ENCODE measurements at places on chromosomes 6 and 20.

DNA sequence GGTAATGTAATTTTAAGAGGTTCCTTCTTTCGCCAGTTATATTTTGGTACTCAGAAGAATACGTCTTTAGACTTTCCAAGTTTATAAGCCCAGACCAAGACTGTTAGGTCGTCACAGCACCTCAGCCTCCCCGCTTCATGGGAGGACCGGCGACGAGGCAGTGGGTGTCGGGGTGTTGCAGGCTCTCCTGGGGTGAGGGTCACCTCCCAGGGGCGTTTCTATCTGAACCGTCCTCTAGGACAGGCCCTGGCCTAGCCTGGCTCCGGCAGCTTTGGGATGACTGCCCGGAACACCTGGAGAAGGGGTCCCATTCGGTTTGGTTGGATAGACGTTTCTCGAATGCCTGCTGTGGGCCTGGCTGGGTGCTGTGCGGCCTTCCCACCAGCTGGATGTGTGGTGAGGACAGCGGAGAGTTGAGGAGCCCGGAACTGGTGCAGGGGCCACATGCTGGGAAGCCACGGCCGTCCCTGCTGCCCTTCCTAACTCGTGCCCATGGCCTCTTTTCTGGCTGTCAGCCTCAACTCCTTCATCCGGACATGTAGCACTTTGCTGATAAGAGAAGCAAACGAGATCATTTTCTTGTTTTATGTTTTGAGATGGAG lies 1.1 kb downstream of the OSBPL2 start:
- DNase-seq: no peak

- DNase-seq: no peak
These were observed 241.2 kb downstream of the UST start for GRCh38 chr6:148987982-148988381.

DNA sequence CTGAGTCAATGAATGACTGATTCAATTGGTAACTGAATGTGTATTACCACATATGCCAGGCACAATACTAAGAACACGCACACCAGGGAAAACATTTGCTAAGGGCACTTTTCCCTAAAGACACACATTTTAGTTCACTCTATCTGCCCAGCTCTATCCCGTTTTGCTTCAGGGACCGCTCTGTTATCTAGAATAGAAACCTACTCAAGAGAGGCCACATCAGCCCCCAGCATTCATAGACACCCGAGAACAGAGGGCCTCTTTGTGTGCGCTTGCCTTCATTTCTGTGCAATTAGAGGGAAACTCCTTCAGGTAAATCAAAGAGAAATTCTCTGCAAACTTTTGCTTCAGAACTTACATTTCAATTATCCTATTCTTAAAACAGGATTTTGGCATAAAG lies 50.3 kb downstream of the DZANK1 start:
- no peak for DNase-seq

DNA sequence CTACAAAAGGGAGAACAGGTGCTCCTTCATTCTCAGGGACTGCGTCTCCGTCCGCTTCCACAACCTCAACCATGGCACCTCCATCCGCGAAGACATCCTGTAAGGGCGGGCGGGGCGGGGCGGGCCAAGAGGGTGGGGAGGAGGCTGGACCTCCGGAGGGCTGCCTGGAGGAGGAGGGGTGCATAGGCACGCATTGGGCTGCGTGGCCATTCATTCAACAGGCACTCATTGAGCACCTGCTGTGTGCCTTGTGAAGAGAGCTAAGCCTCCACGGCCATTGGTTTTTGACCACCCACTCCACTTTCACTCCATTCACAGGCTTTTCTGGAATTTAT lies 435 bp downstream of the ZSWIM3 start:
- no peak for DNase-seq

DNA sequence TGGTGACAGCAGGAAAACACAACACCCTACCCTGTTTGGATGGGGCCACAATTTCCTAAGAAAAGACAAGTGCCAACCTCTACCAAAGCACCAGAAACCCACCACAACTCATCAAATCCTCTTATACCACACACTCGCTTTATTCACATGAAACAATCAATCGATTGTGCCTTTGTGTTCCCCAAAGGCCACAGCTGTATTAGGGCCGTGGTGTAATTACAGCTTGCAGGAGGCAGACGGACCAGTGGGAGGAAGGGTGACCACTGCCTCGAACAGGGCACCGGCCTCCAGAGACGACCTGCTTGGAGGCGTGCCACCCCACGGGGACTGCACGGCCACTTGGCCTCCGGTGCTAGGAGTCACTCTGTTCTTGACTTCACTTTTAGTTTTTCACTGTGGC lies 264.1 kb downstream of the FOXC1 start:
- DNase-seq: no peak

GRCh38 chr20:29740951-29741593 lies 1516.4 kb upstream of the DEFB115 start:
- no peak for DNase-seq

DNA sequence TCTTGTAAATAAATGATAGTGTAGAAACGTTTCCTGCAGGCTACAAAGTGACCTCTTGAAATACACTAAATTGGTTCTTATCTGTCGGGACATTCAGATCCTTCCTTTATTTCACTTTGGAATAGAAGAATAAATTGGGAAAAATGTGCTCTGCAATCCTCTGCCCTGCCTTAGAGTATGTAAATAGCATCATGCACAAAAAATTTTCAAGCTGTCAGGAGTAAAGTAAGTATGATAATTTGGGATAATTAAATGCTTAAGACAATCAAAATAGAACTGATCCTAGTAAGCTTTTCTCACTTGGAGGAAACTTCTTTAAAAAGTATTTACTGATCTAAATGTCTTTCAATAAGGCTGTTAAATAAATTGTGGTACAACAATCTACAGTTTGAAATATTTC lies 3.1 kb upstream of the TPBG start:
- DNase-seq: no peak

GRCh38 chr20:3446779-3447178 lies 24.0 kb upstream of the ATRN start:
- no peak for DNase-seq

GRCh38 chr6:56751604-56752003 lies 108.9 kb upstream of the DST start:
- no peak for DNase-seq

GRCh38 chr6:92139601-92140000 lies 1279.8 kb downstream of the EPHA7 start:
- no peak for DNase-seq

GRCh38 chr6:163083141-163083540 lies 331.4 kb upstream of the QKI start:
- DNase-seq: no peak

DNA sequence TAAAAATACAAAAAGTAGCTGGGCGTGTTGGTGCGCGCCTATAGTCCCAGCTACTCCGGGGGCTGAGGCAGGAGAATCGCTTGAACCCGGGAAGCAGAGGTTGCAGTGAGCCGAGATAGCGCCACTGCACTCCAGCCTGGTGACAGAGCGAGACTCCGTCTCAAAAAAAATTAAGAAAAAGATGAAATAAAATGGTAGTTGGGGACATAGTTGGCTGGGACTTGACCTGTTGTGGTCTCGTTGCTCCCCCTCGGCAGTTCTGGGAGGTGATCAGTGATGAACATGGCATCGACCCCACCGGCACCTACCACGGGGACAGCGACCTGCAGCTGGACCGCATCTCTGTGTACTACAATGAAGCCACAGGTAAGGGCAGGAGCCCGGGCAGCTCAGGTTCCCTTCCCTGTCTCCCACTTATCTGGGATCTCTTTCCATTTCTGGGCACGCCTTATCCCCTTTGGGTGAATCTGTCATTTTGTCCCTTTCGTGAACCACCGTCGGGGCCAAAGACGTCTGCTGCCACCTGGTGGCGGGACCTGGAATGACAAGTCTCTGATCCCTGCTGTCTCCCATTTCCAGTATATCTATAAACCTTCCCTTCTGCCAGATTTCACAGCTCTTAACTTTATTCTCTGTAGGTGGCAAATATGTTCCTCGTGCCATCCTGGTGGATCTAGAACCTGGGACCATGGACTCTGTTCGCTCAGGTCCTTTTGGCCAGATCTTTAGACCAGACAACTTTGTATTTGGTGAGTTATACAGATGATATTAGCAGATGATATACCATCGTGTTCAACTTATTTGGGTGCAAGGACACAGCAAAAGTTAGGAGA lies 2.3 kb downstream of the TUBB start:
- DNase-seq: peak; percentile 82

- DNase-seq: no peak
These were observed 29.6 kb upstream of the AAR2 start for GRCh38 chr20:36206641-36207040.

- DNase-seq: no peak
These were observed 67.5 kb downstream of the PHACTR3 start for GRCh38 chr20:59671661-59672471.

DNA sequence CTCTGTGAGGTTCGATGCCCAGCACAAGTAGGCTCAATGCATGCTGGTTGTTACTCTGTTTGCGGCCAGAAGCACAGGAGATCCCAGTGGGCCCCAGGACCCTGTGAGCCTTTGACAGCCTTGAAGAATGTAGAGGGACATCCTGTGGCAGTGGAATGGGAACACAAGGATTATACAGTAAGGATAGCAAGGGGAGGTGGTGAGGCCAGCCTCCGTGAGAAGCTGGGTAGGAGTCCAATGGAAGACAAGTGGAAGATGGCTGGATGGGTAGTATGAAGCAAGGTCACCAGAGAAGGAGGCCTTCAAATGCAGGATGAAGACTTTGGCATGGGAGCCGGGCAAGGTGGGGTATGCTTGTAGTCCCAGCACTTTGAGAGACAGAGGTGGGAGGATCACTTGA lies 622.9 kb upstream of the CDH4 start:
- no peak for DNase-seq

GRCh38 chr6:129908858-129909257 lies 47.7 kb upstream of the TMEM244 start:
- DNase-seq: no peak

- DNase-seq: no peak
These were observed 25.5 kb upstream of the NOL4L start for GRCh38 chr20:32610472-32611218.

DNA sequence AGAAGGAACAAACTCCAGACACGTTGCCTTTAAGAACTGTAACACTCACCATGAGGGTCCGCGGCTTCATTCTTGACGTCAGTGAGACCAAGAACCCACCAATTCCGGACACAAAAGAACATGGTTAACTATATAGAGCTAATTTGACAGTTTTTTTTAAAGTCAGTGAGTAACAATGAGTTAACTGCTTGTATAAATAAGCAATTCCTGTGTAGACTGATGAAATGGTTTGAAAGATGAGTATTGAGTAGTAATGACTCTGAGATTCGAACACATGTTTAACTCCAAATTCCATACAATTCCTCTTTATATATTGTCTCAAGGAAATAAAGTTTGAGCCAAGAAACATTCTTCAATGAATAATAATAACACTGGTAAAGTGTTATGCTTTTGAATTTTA lies 478.0 kb downstream of the MMUT start:
- no peak for DNase-seq

- no peak for DNase-seq
These were observed 115.2 kb downstream of the TOX2 start for GRCh38 chr20:44029848-44030230.

DNA sequence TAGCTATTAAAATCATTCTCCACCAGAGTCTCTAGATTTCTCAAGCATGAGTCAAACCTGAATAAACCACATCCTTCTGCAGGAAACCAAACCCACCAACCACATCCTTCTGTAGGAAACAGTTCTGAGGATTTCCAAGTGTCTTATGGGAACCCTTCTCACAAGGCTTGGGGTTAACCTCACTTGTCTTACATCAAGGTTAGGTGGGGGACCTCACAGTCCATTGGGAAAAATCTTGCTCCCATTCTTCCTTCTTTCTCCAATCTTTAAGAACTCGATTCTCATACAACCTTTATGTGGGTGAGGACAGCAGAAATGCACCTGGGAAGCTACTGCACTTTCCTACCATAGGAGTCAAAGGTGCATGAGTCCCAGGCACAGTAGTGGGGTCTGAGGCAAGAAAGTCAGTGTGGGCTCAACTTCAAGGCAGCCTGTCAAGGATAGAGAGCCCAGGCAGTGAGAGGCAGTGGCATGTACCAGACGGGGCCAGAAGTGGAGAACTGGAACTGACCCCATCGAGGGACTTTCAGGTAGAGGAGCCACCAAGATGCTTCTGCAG lies 114.5 kb downstream of the SLC22A3 start:
- DNase-seq: peak; percentile 84

- DNase-seq: no peak
These were observed 181.9 kb downstream of the ERMARD start for GRCh38 chr6:169933251-169933821.

GRCh38 chr6:31393932-31394331 lies 9.5 kb upstream of the MICA start:
- no peak for DNase-seq

DNA sequence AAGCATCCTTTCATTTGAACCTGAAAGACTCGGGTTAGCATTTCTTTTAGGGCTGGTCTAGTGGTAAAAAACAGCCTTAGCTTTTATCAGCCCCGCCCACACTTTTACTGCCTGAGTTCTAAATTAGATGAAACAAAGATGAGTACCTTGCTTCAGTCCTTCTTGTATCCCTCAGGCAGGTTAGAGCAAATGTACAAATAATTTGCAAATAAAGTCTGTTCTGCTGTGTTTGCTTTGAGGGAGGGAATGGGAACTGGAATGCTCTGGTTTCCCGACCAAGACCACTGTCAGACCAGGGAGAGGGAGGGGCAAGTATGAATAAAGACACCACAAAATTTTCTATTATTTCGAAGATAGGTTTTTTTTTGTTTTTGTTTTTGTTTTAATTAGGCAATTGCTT lies 85.5 kb upstream of the FLRT3 start:
- no peak for DNase-seq

GRCh38 chr6:169799474-169799926 lies 48.1 kb downstream of the ERMARD start:
- no peak for DNase-seq

DNA sequence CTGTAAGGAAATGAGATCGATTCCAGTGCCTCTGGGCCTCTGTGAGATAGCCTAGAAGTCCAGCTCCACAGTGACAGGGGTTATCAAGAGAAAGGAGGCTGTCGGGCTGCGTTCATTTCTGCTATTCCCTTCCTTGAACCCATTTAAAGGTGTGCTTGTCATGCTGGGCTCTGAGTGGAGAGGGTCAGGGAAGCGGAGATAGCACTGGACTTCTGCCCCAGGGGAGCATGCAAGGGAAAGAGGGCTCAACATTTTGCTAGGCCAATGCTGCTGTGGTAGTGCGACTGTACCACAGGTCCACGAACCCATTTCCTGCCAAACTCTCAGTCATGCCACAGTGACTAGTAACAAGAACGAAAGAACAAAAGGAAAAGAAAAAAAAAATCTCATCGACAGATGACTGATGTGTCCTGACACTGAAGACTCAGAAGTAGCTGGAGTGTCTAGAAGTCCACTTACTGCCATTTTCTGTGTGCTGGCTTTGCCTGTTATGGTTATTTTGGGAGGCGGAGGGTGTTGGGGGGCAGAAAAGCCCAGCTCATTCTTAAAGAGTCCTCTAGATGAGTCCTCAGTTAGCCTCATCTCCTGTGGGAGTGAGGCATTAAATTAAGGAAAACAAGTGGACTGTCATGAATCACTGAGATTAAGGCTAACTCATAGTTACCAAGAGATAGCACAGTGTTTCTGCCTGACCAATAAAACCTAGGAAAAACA lies 8.1 kb downstream of the NEDD9 start:
- peak; percentile 61 for DNase-seq

- DNase-seq: no peak
These were observed 7.4 kb downstream of the ITPR3 start for GRCh38 chr6:33628401-33628964.

Measured in fibroblast of skin of scalp (primary cell).